ENCODE measurements at places on chromosomes 1 and 21.

DNA sequence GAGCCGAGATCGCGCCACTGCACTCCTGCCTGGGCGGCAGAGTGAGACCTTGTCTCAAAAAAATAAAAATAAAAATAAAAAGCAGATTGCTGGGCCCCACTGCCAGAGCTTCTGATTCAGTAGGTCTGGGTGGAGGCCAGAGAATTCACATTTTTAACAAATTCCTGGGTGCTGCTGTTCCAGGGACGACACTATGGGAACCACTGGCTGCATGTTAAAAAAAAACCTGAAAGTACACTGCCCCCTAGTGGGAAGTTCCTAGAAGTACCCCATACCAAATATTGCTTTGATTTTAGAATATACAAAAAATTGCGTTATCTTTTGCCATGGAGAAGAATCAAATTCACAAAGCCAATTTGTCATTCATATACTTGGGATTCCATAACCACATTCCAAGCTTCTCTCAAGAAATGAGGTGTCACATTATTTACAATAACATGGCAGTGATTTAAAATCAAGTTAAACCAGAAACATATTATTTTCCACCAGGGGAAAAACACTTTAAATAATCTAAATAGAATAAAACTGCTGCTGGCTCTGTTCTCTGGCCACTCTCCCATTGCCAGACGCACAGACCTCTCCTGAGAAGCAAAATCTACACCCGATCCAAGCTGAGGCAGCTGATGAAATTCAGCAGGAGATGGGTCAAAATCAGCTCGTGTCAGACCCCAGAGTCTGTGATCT is 27.4 kb downstream of the SYF2 start:
- DNase-seq, result no peak

DNA sequence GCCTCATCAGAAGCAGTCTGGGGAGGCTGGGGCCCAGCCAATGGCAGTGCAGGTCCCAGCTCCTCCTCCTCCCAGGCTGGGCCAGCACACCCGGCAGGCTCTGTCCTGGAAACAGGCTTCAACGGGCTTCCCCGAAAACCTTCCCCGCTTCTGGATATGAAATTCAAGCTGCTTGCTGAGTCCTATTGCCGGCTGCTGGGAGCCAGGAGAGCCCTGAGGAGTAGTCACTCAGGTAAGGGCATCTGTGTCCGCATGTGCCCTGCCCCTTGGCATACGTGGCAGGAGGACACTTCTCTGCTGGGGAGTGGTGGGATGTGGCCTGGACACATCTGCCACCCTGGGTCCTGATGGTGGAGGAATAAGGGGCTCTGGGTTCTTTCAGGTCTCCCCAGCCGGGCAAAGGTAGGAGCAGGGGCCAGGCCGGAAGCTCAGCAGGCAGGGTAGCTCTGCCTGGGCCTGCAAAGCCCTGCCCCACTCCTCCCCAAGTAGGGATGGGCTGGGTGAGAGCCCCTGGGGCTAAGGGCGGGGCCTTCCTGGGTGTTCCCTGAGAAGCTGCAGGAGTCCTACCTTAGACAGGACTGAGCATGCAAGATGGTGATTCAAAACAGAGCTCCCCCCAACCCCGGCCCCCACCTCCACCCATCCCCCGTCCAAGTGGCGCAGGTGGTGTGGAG is at the start of gene GJB5:
TSS of gene GJB5 (plus strand) at position 84 of the 674 bp plus-strand sequence. CDS start 2,284 bp downstream, outside the sequence.
- no peak for DNase-seq

DNA sequence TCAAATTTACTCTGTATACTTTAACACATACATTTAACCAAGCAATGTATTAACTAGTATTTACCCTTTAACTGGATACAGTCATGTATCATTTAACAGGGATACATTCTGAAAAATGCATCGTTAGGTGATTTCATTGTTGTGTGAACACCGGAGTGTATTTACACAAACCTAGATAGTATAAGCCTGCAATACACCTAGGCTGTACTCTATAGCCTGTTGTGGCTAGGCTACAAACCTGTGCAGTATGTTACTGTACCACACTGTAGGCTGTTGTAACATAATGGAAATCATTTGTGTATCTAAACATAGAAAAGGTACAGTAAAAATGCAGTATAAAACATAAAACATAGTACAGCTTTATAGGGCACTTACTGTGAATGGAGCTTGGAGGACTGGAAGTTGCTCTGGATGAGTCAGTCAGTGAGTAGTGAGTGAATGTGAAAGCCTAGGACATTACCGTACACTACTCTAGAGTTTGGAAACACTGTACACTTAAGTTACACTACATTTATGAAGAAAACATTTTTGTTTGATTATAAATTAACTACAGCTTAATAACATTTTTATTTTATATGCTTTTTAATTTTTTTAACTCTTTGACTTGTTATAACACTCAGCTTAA is 21.3 kb downstream of the RGS4 start:
- DNase-seq, result no peak

GRCh38 chr21:35026617-35027562 is 22.2 kb downstream of the RUNX1 start:
- DNase-seq, result peak; percentile 60

GRCh38 chr1:225844236-225845061 is 34.5 kb downstream of the EPHX1 start:
- DNase-seq, result no peak

All from stimulated activated CD4-positive, alpha-beta T cell treated with anti-CD3 and anti-CD28 coated beads, TNF-alpha, amount 100 ng/mL, for 1 hour (primary cell).